ENCODE measurements at places on chromosomes 6 and 20. TPM values are rescaled to one million over a fixed set of nuclear protein-coding genes. Genes with fewer than 3 reads are reported as not detected.
A peak's percentile ranks its signal among the peaks of the same experiment; 100 is the strongest.

GGTLC1 gene
- not detected for total RNA-seq

SNAP91 gene
- total RNA-seq: not detected

CST4 gene
- total RNA-seq: not detected

ECT2L gene
- not detected for total RNA-seq

BPIFB2 gene
- not detected for total RNA-seq

GMEB2 gene
- total RNA-seq: 42.5 TPM

CLDN20 gene
- total RNA-seq: not detected

PTCHD4 gene
- total RNA-seq: not detected

ARMC12 gene
- not detected for total RNA-seq

DNA sequence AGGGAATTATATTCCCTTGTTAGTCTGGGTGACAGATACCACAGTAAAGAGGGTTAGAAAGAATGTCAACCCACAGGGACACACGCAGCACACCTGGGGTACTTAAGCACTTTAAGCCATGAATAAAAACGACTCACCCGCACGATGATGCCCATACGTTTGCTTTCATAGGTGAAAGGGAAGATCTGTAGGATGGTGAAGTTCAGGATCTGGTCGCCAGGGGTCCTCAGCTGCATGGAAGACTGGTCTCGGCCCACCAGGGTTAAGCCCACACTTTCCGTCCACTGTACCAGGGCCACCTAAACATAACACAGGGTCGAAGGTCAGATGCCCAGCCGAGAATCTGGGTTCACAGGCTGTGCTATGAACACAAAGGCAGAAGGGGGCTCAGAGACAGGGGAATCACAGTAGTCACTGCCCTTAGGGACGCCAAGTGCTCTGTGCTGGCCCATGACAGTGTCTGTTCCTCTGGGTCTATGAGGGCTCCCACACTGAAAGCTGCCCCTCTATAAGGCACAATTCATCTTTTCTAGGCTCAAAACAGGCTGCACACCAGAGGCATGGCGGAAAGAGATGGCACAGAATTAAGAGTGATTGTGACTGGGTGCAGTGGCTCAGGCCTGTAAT lies 96.8 kb upstream of the NFATC2 start:
- peak; percentile 95 for DNase-seq

GRCh38 chr6:113719545-113719944 lies 137.6 kb upstream of the MARCKS start:
- no peak for DNase-seq

GRCh38 chr6:166850677-166851076 lies 105.7 kb downstream of the RNASET2 start:
- DNase-seq: no peak

DNA sequence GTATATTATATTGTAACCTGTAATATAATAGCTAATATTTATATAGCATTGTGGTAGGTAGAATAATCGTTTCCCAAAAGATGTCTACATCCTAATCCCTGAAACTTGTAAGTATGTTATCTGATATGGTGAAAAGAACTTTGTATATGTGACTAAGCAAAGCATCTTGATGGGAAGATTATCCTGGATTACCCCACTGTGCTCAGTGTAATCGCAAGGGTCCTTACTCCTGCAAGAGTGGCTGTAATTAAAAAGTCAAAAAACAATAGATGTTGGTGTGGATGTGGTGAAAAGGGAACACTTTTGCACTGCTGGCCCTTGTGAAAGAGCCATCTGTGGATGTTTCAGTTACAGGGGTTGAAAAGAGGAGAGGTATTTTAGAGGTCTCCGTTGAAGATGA lies 95.2 kb downstream of the EDN1 start:
- DNase-seq: no peak

- no peak for DNase-seq
Measured at GRCh38 chr6:47621838-47622449, 76.4 kb upstream of the ADGRF4 start.

DNA sequence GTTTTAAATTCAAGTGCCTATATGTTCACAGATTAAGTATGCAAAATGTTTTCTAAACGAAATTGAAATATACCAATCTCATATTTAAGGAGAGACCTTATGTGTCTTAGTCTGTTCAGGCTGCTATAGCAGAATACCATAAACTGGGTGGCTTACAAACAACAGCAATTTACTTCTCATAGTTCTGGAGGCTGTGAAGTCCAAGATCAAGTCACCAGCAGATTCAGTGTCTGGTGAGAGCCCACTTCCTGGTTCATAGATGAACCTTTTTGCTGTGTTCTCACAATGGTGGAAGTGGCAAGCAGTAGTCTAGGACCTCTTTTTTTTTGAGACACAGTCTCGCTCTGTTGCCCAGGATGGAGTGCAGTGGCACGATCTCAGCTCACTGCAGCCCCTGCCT lies 3.5 kb upstream of the DSTN start:
- DNase-seq: no peak

DNA sequence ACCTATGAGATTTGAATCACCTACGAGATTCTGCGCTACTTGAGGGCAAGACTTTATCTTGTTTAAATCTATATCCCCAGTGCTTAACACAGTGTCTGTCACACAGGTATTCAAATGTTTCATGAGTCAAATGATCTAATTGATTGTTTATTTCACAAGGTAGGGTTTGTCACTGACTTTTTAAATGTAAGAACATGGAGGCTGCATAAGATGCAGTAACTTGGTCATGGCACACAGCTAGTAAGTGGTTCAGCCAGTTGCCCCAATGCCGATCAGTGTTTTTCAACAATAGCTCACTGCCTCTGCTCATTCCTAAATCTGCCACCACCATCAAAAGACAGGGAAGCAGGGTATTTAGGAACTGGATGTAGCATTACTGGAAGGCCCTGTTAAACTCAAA lies 42.4 kb upstream of the LRRC1 start:
- DNase-seq: no peak

GRCh38 chr6:143127941-143128680 lies 67.4 kb downstream of the AIG1 start:
- DNase-seq: no peak

- no peak for DNase-seq
Measured at GRCh38 chr6:157255079-157255478, 68.2 kb downstream of the TMEM242 start.

DNA sequence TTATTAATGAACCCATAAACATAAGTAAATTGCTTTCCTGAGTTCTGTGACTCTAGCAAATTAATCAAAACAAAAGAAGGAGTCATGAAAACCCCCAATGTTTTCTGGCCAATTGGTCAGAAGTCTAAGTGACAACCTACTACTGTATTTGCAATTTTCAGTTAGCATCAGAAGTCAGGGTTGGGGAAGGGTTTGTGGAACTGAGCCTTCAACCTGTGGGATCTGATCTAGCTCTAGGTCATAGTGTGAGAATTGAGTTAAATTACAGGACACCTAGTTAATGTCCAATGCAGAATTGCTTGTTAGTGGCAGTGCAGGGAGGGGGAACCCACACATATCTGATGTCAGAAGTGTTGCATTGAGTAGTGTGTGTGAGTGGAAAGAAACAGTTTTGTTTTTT lies 142.4 kb downstream of the ISM1 start:
- no peak for DNase-seq

GRCh38 chr6:140636908-140637402 lies 1262.5 kb upstream of the CITED2 start:
- DNase-seq: no peak

DNA sequence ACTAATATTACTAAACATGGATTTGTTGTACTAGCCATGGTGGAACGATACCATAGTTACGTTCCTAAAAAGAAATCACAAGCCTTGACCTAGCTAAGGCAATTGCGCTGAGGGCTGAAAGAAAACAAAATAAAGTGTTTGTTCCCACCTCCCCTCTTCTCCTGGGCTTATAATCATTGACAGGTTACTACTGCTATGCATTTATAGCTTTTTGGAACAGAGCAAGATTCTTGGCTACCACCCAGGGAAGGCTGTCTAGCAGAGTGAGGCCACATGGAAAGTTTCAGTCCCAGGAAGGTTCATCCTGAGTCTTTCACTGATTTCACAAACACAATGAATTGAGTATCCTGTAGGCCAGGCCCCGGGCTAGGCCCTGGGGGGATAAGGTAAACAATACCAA lies 84.6 kb downstream of the TMEM170B start:
- no peak for DNase-seq

GRCh38 chr6:74603322-74604076 lies 602.4 kb downstream of the COL12A1 start:
- DNase-seq: no peak

GRCh38 chr20:19453862-19454261 lies 241.4 kb downstream of the SLC24A3 start:
- no peak for DNase-seq

Measured in HT-29 (cell line).